T47D (cell line): ENCODE measurements at places on chromosomes 11 and 22.

- peak; percentile 67 for DNase-seq
Observed at GRCh38 chr22:29457730-29458129, 19.3 kb downstream of the RFPL1 start.

GRCh38 chr11:42271306-42271705 is 811.9 kb upstream of the LRRC4C start:
- DNase-seq = no peak

GRCh38 chr11:70034740-70035365 is 43.3 kb upstream of the ANO1 start:
- no peak for DNase-seq

DNA sequence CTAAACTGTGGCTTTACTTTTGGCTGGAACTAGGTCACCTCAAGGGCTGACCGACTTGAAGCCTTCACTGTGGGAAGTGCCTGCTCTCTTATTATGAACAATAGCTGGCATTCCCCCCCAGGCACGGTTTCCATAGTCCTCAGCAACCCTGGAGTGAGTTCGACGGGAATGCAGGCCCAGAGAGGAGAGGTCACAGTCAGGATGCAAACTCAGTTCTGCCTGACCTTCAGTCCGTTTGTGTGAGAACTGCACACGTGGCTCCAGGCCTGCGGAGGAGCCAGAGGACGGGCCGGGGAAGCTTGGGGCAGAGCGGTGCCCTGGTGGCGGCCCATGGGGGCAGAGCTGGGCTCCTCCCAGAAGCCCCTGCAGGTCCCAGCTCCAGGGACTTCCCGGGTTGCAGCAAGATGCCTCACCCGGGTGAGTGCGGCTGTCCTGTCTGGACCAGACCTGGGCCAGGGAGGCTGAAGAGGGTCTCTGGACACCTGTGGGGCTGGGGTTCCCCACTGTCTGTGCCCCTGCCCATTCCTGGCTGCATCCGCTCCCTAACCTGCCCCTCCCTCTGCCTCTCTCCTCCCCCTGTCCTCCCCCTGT is 17.2 kb downstream of the SLC25A18 start:
- DNase-seq = no peak

DNA sequence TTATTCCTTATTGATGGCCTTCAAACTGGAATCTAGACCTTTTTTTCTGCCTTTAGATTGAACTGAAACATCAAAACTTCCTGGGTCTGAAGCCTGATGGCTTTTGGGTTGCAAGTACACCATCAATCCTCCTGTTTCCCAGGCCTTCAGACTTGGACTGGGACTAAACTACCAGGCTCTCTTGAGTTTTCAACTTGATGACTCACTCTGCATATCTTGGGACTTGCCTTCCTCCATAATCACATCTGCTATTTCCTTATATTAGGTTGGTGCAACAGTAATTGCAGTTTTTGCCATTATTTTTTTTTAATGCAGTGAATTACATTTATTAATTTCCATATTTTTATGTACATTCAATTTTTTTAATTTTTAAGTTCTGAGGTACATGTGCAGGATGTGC is 7.0 kb downstream of the OR51B5 start:
- DNase-seq = no peak

- peak; percentile 35 for DNase-seq
Observed at GRCh38 chr11:70567680-70568034, 169.3 kb downstream of the CTTN start.

- no peak for DNase-seq
Observed at GRCh38 chr22:16963189-16963945, 44.7 kb downstream of the GAB4 start.

- no peak for DNase-seq
Observed at GRCh38 chr11:123645286-123645975, 9.0 kb downstream of the SCN3B start.

DNA sequence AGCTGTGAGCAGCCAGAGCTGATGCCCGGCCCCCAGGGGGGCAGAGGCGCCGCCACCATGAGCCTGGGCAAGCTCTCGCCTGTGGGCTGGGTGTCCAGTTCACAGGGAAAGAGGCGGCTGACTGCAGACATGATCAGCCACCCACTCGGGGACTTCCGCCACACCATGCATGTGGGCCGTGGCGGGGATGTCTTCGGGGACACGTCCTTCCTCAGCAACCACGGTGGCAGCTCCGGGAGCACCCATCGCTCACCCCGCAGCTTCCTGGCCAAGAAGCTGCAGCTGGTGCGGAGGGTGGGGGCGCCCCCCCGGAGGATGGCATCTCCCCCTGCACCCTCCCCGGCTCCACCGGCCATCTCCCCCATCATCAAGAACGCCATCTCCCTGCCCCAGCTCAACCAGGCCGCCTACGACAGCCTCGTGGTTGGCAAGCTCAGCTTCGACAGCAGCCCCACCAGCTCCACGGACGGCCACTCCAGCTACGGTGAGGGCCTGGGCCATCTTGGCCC is 6.1 kb downstream of the CDC42EP1 start:
- no peak for DNase-seq

DNA sequence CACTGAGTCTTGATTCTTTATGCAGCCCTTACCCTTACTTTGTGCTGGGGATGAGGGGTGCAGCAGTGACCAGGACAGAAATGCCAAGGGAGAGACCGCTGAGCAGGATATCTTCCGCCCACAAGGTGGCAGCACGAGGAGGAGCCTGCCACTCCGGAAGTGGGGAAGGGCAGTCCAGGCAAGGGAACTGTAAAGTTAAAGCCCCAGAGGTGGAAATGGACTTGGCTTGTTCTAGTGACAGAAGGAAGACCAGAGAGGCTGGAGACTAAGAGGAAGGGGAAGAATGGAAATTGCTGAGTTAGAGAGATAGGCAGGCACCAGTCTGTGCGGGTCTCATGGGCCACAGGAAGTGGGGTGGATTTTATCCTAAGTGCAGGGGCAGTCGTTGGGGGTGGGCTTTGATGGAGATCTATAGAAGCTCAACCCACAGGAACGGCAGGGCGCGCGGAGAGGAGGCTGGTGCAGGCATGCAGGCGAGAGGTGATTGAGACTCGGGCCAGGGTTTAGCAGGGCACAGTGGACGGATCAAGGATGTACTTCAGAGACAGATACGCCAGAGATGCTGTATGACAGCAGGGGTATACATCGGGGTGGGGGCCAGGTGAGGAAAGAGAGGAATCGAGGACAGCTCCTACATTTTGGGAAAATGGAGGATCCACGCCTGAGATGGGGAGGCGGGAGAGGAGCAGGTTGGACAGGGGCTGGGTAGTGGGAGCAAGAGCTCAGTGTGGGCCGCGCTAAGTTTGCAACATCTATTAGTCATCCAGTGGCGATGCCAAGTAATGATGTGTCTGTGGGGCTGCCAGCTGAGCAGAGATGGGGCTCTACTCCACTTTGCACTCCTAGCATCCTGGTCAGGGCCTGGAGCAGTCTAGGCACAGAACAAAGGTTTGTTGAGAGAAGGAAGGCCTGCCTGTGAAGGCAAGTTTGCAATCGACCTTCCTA is 3.3 kb upstream of the GRK2 start:
- peak; percentile 99 for DNase-seq

- DNase-seq = no peak
Observed at GRCh38 chr11:76161261-76161961, 44.9 kb downstream of the WNT11 start.

DNA sequence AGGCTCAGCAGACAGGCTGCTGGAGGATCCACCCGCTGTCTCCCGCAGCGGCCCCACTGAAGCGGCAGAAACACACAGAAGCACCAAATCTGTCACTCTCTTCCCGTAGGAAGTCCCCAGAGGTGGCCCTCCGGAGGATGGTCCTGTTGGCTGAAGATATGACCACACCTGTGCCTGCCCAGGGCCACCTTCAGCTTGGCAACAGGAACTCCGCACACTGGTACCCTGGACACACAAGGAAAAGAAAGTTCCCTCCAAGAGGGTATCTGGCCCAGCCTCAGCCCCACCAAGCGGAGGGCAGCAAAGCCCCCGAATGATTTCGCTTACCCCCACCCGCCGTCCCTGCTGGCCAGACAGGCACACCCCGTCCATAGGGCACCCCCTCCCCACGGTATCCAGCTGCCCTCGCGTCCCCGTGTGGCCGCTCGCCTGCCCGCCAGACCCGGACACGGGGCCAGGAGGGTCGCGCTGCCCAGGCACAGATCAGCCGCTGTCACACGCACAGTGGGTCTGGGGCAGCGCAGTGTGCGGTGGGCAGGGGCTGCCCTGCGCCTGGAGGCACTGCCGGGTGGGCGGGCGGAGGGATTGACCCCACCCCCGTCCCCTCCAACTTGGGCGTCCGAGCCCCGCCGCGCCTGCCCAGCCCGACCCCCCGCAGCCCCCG is 7.0 kb downstream of the RASSF7 start:
- no peak for DNase-seq

DNA sequence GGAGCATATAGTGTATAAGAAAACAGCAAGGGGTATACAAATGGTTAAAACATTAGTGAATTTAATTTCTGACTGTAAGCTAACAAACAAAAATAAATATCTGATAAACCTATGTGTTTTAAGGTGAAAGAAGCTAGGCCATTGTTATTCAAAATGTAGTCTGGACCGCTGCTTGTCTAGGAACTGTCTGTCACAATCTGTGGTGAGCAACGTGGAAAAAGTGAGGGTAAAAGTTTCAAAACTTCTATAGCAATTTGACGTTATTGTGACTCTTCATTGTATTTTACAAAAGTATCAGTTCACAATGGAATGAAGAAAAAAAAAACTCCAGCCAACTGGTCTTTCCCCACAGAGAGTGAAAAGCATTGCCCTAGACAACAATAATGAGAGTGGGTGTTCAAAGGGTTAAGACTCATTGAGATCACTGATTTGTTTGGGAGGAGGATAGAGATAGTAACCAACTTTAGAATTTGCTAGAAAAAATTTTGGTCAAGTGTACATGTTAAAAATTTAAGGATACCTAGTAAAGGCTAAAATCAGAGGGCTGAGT is 79.1 kb downstream of the UVRAG start:
- DNase-seq = no peak

- DNase-seq = no peak
Observed at GRCh38 chr22:47990481-47990880, 1228.0 kb downstream of the TBC1D22A start.

- DNase-seq = peak; percentile 46
Observed at GRCh38 chr22:30444632-30445437, 19.3 kb downstream of the MTFP1 start.

GRCh38 chr11:86064220-86064803 is 4.6 kb downstream of the PICALM start:
- DNase-seq = no peak

GRCh38 chr11:7528514-7529049 is 14.8 kb downstream of the PPFIBP2 start:
- no peak for DNase-seq

DNA sequence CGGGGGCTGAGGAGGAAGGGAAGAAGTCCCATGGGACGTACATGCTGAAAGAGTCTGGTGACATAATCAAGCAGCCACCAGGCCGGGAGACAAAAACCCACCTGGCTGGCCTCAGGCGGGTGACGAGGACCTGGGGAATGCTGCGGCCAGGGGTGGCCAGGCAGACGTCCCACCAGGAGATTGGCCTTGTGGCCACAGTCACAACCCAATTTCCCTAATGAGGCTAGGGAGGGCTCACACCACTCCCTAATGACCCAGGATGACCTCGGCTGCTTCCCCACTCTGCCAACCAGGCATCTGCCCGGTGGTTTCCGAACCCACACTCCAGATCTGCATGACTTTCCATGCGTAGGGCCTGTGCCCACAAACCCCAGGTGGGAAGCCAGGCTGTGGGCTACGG is 66.9 kb downstream of the SCUBE1 start:
- DNase-seq = no peak

DNA sequence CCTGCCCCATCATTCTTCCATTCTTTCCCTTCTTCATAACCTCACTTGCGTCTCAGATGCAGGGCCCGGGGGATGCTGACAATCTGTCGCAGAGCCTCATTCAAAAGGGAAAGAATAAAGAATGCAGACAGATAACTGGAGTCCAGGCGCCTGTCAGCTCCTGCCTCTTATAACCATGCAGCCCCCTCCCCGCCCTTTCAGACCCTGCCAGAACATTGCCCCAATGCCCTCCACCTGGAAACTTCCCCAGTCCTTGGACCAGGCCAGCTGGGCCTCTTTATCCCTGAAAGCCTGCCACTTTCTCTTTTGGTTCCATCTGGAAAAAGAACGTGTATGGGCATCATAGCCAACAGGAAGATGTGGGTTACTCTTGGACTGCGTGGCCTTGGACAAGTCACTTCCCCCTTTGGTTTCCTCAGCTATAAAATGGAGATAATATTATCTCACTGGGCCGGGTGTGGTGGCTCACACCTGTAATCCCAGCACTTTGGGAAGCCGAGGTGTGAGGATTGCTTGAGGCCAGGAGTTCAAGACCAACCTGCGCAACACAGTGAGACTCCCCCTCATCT is 2.1 kb upstream of the TCF20 start:
- DNase-seq = no peak

DNA sequence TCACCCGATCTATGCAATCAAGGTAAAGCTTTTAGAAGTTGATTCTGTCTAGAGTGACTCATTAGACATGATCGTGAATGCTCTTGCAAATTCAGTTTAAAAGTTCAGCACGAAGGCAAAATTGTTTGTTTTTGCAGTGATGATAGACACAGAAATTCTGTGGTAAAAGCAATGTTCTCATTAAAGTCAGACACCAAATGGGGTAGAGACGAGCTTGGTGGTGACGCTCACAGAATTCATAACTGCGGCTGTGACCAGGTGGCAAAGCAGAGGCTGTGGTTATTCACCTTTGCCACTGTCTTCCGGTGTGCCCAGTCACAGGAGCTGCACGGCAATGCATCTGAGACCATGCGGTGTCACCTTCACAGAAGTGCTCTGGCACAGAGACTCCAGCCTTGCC is 83.4 kb downstream of the WNT7B start:
- DNase-seq = no peak

DNA sequence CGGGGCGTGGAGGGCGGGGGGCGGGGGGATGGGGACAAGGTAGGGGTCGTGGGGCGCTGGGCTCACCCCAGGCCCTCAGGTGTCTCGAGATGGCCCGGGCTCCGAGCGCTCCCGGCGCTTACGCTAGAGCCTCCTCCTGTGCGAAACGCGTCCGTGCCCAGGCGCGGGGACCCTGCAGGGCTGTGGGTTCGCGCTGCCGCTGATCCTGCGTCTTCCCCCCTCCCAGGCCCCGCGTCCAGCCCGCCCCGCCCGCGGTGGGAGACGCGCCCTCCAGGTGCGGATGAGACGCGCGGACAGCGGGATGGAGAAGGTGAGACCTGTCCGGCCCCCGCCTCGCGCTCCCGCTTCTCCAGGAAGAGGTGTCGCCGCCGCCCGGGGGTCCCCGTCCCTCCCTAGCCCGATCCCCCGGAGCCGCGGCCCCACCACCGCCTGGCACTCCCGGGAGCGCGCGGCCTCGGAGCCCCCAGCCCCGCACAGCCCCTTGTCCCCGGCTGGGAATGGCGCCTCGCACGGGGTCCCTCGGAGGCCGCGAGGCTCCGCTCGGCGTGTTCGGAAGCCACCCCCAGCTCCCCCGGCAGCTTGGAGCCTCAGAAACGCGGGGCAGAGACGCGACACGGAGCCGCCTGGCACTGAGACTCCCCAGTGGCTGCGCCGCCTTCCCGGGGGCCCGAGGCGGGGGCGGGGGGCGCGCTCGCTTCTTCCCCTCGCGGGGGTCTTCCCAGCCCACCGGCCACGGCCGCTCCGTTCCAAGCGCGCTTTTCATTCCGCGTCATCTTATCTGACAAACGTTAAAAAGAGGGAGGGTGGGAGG is 27.6 kb upstream of the TOLLIP start:
- DNase-seq = no peak
